ENCODE measurements at places on chromosomes 3 and 15. TPM values are rescaled to one million over a fixed set of nuclear protein-coding genes. Genes with fewer than 3 reads are reported as not detected.

- DNase-seq, result no peak
Observed at GRCh38 chr15:45743426-45744235, 108.8 kb downstream of the SQOR start.

DNA sequence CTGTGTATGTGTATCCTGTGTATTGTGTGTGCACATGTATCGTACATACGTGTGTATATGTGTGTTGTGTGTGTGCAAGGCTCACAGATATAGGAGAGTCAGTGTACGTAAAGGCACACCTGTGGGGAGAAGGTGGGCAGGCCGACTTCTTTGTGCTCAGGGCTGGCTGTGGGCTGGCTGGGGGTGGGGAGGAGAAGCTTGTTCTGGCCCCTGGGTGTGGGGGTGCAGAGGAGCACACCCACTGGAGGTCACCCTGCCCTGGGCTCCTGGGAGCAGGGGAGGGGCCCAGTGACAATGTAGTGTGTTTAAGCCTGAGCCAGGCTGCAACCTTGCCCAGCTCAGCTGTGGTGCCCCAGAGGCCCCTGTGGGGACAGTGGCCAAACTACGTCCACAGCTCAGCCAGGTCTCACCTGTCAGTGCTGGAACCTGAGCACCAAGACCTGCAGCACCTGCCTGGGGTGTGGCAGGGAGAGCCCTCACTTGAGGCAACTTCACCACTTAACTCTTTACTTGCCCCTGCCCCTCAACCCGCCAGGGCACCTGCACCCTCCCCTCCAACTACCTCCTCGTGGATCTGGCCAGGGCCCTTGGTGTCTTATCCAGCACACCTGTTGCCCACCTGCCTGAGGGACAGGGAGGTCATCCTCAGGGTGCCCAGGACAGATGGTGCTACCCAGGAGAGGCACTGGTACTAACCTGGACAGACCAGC is 2.6 kb upstream of the HHATL start:
- DNase-seq, result no peak

GRCh38 chr3:66106788-66107187 is 68.1 kb upstream of the MAGI1 start:
- no peak for DNase-seq

- no peak for DNase-seq
Observed at GRCh38 chr3:141524988-141525387, 38.2 kb downstream of the RASA2 start.

DNA sequence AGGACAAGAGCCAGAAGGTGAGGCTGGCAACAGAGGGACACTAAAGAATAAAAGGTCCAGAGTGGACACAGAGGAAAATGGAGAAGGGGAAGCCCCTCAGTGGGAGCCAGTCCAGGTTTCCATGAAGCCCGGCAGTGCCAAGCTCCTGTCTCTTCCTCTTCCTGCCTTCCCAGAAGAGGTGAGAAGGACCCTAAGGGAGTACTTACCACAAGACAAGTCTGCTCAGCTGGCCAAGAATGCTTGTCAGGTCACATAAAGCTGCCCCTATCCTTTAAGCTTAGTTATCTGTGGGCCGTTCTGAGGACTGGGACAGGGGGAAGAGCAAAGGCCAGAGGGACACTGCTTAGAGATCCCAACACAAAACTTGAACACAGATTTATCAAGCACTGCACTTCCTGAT is 100.2 kb downstream of the RYK start:
- no peak for DNase-seq

DNA sequence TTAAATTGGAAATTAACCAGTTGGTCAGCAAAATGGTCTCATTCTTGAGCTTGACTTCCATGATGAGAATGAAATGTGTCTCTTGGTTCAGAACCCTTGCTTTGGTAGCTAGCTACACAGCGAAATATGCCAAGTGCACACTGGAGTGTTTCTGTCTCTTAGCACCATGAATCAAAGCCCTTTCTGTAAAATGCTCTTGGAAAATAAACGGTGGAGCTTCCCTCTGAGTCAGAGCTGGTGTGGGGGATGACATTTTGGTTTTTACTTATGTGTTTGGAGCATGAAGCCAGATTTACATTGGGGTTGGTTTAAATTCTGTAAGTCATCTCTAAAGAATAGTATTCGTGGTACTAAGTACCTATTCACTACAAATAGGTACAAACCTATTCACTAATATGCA is 85.1 kb upstream of the NANOGP8 start:
- no peak for DNase-seq

DNA sequence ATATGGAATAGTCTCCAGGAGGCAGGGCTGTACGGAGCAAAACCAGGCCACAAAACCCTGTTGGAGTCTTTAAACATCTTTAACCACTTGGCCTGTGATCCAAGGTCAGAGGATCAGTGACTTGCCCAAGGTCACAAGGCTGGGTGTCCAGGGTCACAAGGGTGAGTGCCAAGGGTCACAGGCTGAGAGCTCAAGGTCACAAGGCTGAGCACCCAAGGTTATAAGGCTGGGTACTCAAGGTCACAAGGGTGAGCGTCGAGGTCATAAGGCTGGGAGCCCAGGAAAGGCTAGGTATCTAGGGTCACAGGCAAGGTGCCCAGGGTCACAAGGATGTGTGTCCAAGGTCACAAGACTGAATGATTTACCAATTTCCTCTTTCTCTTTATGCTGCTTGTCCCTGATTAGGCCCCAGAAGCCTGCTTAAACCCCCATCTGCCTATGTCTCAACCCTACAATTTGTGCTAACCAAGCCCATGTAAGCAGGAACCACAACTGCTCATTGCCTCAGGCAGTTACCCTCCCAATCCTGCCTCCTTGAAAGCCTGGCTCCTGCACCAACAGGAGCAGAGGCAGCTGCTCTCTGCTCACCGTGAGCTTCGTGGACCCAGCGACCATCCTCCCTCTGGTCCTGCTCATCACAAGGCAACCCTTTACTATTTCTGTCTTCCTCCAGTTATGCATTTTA is 51.5 kb downstream of the MGLL start:
- peak; percentile 17 for DNase-seq

GRCh38 chr3:185212559-185212958 is 41.3 kb downstream of the EHHADH start:
- no peak for DNase-seq

DNA sequence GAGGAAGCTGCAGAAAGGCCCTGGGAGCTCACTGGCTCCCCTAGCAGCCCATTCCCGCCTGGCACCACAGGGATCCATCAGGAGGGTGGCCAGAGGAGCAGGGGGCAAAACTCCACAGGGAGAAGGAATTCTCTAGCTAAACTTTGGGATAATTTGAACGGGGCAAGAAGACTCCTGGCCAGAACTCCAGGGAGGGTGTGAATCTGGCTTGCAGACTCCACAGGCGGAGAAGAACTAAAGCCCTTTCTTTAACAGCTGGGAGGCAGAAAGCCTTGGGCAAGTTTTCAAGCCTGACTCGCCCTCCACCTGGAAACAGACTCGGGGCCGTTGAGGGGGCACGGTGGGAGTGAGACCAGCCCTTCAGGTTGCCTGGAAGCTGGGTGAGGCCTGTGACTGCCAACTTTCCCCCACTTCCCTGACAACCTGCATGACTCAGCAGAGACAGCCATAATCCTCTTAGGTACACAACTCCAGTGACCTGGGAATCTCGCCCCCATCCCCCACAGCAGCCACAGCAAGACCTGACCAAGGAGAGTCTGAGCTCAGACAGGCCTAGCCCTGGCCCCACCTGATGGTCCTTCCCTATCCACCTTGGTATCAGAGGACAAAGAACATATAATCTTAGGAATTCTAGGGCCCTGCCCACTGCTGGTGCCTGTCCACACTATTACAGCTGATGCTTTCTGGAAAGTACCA is 28.6 kb downstream of the SLC27A2 start:
- DNase-seq, result peak; percentile 90

GRCh38 chr3:50610181-50610971 is 1.2 kb downstream of the CISH start:
- peak; percentile 89 for DNase-seq

DNA sequence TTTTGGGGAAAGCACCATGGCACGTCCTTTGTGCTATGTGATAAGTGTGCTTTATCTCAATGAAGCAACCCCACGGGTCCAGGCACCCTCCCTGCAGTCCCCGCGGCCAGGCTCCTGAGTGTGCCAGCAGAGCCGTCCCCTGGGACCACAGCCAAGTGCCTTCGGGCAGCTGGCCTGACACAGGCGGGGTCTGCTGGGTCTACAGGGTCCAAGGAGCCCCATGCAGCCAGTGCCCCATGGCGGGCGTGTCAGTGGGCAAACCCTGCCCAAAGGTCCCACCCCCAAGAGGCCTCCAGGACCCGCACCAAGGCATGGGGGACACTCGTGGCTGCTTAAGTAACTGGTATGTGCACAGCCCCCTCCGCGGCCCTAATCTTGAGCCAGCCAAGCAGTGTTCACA is 35.3 kb downstream of the KLHL25 start:
- no peak for DNase-seq

- DNase-seq, result no peak
Observed at GRCh38 chr15:47265686-47266085, 451.6 kb upstream of the SEMA6D start.

- no peak for DNase-seq
Observed at GRCh38 chr3:40924559-40925141, 274.7 kb upstream of the CTNNB1 start.

- DNase-seq, result no peak
Observed at GRCh38 chr3:129448186-129448895, 8.3 kb downstream of the IFT122 start.

DNA sequence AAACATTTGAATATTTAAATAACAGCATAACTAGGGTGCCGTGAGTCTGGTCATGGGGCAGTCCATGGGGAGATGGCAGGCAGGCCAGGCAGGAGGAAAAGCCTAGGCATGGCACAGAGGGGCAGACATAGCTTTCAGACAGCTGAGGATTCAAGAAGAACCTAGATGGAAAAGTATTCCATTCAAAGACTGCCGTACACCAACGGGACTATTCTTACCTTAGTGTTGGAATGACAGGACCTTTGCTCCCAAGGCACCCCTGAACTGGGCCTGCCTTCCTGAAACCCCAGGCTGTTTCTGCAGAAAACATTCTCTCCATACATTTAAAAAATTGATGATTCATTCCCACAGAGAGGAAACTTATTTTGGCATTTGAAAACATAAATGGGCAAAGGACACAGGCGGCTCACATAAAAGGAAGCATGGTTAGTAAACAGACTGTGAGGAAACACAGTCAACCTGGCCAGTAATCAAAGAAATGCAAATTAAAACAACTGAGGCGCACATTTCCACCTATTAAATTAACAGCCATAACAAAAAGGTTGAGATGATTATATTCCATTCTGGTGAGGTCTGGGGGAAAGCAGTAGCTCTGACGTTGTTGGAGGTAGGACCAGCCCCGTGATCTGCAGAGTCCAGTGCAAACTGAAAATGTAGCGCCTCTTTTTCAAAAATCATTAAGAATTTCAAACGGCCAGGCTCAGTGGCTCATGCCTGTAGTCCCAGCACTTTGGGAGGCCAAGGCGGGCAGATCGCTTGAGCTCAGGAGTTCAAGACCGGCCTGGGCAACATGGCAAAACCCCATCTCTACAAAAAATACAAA is 71.3 kb upstream of the SMAD3 start:
- no peak for DNase-seq

DNA sequence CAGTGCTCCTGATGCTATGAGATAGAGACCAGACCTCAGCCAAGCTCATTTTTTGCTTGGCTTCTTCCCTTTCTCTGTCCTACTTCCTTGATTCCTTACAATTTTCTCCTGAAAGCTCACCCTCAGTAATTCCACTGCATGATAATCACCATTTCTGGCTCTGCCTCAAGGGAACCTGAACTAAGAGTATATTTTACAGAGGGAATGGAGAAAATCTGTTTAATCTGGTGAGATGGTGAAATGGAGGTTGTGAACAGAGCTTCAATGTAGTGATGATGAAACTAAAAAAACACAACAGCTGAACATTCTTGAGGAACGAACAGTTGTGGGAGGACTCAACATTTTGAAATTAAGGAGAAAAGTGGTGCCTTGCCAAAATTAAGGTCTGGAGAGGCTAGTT is 16.3 kb downstream of the HHLA2 start:
- DNase-seq, result no peak

DNA sequence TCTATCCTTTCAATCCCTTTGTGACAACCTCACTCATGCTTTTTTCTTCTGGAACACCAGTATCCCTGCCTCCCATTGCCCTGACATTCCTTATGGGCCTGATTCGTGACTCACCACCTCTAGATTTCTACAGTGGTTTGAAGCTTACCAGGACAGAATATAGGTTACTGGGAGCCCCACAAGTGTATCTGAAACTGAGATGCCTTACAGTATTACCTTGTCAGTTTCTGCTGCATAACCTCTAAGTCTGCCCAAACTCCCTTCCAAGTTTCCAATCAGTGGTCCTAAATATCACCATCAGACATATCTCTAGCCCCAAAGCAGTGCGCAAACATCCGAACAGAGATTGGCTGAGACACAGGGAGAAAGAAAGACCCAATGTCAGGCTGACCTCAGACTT is 5.6 kb downstream of the CPB1 start:
- no peak for DNase-seq

GRCh38 chr3:109081746-109082510 is 36.0 kb downstream of the MORC1 start:
- DNase-seq, result no peak

DNA sequence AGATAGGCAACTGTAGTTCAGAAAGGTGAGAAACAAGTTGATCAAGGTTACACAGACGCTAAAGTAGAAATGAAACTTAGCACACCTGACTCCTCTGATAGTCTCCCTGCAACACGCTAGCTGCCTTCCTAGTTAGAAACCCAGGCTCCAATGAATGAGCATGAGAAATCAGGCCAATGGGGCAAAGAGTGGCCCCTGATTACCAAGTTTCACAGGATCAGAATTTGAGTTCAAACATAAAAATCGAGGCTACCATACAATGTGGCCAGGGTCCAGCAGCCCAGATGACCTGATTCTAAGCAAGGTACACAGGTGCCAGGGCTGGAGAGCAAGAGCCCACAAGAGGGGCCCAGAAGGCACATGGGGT is 7.7 kb downstream of the PLD1 start:
- no peak for DNase-seq

- no peak for DNase-seq
Observed at GRCh38 chr3:55272031-55272645, 215.0 kb downstream of the WNT5A start.

DNA sequence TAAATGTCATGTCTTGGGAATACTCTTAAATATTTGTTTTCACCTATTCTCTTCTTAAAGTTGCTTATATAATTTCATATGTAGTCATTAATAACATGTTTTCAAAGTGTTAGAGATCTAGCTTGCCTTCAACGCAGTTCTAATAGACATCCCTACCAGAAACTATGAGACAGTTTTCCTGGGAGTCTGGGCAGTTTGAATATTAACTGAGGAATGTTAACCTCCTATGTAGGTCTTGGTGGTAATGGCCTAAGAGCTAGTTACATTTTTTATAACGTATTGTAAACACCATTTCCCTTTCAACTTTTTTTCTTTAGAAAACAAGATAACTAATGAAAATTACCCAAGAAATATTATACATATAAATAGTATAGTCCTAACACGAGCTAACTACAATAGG is 328.2 kb downstream of the TIGIT start:
- DNase-seq, result no peak

The STAC gene
- 0.43 TPM for total RNA-seq

The ARGFX gene
- not detected for total RNA-seq

The CPNE9 gene
- total RNA-seq, result 0.70 TPM

The IL17RE gene
- 41.8 TPM for total RNA-seq

The RCCD1 gene
- total RNA-seq, result 20.7 TPM

The ZNF385D gene
- total RNA-seq, result 1.9 TPM

The ACTRT3 gene
- total RNA-seq, result 1.1 TPM

The SAMMSON gene
- not detected for total RNA-seq

Data from mucosa of descending colon (tissue), 3 donors.